ENCODE measurements at places on chromosomes 6 and 20.
A peak's percentile ranks its signal among the peaks of the same experiment; 100 is the strongest.

DNA sequence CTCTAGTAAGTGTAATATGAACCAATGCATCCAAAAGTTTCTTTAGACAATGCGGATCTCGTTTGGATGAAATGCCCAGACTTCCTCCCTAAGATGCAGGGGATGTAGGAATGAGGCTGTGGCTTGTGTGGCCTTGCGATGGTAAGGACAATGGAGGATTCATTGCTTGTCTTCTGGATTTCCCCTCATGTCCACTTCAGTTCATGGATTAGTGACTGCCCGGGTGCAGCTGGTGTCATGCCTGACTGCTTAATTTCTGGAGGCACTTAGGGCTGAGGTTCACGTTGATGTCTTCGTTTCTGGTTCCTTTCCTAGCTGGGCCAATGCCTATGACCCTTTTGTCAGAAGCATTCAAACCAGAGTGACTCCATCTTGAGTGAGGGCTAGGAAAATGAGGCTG is 93.8 kb downstream of the SCP2D1 start:
- H3K27me3 ChIP-seq = no peaks in the 10 kb centered on the region
- H3K4me3 ChIP-seq = no peak overlapping the region
- DNase-seq = no peak

- H3K4me1 ChIP-seq = no peaks in the 10 kb centered on the region
- H3K27me3 ChIP-seq = no peaks in the 10 kb centered on the region
- no peak overlapping the region for H3K27ac ChIP-seq
- H3K36me3 ChIP-seq = no peaks in the 10 kb centered on the region
- DNase-seq = no peak
- H3K4me3 ChIP-seq = no peak overlapping the region
Observed at GRCh38 chr6:29489286-29489685, 1.5 kb upstream of the MAS1L start.

DNA sequence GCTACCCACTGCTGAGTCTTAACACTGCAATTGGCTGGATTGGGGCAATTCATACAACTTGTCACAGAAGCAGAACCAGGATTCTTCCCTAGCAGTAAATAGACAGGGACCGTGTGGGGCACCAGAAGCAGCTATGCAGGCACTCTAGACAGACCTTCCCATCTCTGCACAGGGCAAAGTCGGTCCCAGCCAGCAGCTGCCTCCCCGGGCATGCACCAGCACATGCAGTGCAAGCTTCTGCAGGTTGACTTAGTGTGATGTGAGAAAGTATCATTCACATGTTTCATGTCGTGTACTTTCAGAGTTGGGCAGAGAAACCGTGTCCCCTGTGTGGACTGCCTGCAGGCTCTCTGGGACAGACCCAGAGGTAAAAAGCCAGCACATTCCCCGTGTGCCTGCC is 98.0 kb upstream of the FOXA2 start:
- no peak overlapping the region for H3K27ac ChIP-seq
- peaks cover 28% of the 10 kb centered on the region for H3K4me1 ChIP-seq
- H3K27me3 ChIP-seq = no peaks in the 10 kb centered on the region
- DNase-seq = no peak

DNA sequence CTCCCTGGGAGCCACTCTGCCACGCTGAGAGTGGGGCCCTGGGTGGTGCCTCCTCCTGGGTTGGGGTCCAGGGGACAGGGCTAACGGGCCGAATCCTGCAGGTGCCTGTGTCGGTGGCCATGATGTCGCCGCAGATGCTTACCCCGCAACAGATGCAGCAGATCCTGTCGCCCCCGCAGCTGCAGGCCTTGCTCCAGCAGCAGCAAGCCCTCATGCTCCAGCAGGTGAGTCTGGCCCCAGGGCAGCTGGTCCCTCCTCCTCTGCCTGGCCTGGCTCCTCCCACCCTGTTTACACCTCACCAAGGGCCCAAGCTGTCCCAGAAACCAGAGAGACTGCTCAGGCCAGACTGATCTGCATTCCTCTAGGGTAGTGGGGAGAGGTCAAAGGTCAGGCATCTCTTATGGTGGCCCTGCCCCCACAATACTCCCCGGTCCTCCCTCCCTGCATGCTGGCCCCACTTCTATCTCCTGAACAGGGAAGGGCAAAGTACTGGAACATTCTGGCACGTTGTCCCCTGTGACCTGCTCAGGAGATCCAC is 38.6 kb downstream of the FOXP4 start:
- no peaks in the 10 kb centered on the region for H3K27me3 ChIP-seq
- H3K27ac ChIP-seq = peak overlapping the region; percentile 11

GRCh38 chr6:140253096-140253495 is 878.6 kb upstream of the CITED2 start:
- H3K36me3 ChIP-seq = no peaks in the 10 kb centered on the region
- H3K4me1 ChIP-seq = no peaks in the 10 kb centered on the region
- no peaks in the 10 kb centered on the region for H3K27me3 ChIP-seq

DNA sequence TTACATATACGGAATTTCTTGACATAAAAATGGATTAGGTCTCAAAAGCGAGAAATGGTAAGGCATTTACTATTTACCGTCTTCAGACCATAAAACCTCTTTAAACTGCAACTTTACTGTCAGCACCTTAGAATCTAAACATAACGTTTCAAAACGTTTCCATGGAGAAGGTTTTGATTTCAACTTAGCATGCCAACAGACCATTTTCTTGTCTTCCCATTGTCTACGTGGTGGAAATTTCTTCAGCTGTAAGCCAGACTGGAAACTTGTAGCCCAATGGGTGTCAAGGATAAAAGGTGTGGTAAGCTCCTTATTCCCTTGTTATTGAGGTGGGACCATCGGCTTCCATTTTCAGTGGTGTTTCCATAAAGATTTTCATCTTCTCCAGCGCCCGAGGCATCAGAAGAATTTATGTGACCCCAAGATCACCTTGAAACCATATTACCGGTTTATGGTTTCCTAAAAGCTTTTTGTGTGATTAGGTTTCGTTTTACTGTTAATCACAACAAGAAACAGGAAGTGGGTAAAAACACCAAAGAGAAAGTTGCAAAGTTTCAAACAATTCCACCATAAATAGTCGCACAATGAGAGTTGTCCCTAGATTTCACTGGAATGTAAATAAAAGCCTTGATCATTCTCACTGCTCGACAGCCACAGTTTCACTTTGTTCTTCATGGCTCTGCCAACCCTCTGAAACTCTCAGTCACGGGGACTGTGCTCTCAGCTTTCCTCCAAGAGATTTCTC is 63.0 kb upstream of the CD2AP start:
- H3K27ac ChIP-seq = peak overlapping the region; percentile 76
- peaks cover 29% of the 10 kb centered on the region for H3K4me1 ChIP-seq
- DNase-seq = peak; percentile 40
- peak overlapping the region; percentile 44 for H3K4me3 ChIP-seq
- no peaks in the 10 kb centered on the region for H3K36me3 ChIP-seq
- no peaks in the 10 kb centered on the region for H3K27me3 ChIP-seq

DNA sequence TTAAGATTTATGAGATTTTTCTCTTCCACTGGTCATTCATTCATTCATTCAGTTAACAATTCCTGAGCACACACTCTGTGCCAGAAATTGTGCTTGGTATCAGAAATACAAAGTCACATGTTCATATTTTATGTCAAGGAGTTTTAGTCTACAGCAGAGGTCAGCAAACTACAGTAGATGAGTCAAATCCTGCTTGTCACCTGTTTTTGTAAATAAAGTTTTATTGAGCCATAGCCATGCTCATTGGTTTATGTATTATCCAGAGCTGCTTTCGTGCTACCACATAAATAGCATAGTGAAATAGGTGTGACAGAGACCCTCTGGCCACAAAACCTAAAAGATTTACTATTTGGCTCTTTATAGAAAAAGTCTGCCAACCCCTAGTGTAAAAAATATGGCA is 46.8 kb downstream of the THEMIS start:
- H3K27ac ChIP-seq = no peak overlapping the region
- H3K36me3 ChIP-seq = no peaks in the 10 kb centered on the region
- peak; percentile 5 for DNase-seq
- no peak overlapping the region for H3K4me3 ChIP-seq
- H3K4me1 ChIP-seq = no peaks in the 10 kb centered on the region

- H3K27me3 ChIP-seq = peaks cover 8% of the 10 kb centered on the region
- no peaks in the 10 kb centered on the region for H3K4me1 ChIP-seq
- H3K36me3 ChIP-seq = no peaks in the 10 kb centered on the region
- no peak overlapping the region for H3K4me3 ChIP-seq
Observed at GRCh38 chr20:46423342-46423741, 16.9 kb upstream of the ELMO2 start.

GRCh38 chr6:96862560-96862959 is 25.3 kb upstream of the GPR63 start:
- H3K27me3 ChIP-seq = no peaks in the 10 kb centered on the region
- no peaks in the 10 kb centered on the region for H3K4me1 ChIP-seq
- H3K36me3 ChIP-seq = no peaks in the 10 kb centered on the region
- H3K4me3 ChIP-seq = no peak overlapping the region
- DNase-seq = no peak
- H3K27ac ChIP-seq = no peak overlapping the region

GRCh38 chr6:43981363-43981990 is 145.8 kb downstream of the MRPL14 start:
- no peaks in the 10 kb centered on the region for H3K36me3 ChIP-seq
- H3K4me3 ChIP-seq = no peak overlapping the region
- H3K27me3 ChIP-seq = no peaks in the 10 kb centered on the region
- DNase-seq = no peak

- H3K27me3 ChIP-seq = no peaks in the 10 kb centered on the region
- no peak overlapping the region for H3K27ac ChIP-seq
- H3K4me3 ChIP-seq = no peak overlapping the region
- no peak for DNase-seq
Observed at GRCh38 chr20:20697325-20697845, 15.1 kb downstream of the RALGAPA2 start.

GRCh38 chr6:167426651-167427050 is 101.8 kb downstream of the TTLL2 start:
- H3K27me3 ChIP-seq = no peaks in the 10 kb centered on the region
- H3K27ac ChIP-seq = no peak overlapping the region
- no peaks in the 10 kb centered on the region for H3K4me1 ChIP-seq
- DNase-seq = no peak
- H3K4me3 ChIP-seq = no peak overlapping the region

DNA sequence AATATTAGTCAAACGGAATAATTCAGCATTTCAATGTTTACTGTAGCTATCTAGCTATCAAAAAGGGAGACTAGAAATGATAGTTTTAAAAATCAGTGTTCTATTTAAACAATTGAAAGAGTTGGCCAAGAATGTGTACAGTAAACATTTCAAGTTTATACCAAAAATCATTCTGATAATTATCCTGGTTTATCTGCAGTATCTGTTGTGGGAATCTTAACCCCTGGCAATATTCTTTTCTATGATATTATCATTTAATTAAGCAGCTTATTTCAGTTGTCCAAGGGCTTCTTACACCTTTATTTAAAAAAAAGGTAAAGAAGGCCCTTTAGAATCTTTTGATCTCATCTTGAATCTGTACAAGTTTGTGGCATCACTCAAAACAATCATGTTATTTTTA is 125.1 kb downstream of the PHACTR1 start:
- DNase-seq = no peak
- H3K27me3 ChIP-seq = no peaks in the 10 kb centered on the region
- H3K4me3 ChIP-seq = no peak overlapping the region
- no peaks in the 10 kb centered on the region for H3K4me1 ChIP-seq

DNA sequence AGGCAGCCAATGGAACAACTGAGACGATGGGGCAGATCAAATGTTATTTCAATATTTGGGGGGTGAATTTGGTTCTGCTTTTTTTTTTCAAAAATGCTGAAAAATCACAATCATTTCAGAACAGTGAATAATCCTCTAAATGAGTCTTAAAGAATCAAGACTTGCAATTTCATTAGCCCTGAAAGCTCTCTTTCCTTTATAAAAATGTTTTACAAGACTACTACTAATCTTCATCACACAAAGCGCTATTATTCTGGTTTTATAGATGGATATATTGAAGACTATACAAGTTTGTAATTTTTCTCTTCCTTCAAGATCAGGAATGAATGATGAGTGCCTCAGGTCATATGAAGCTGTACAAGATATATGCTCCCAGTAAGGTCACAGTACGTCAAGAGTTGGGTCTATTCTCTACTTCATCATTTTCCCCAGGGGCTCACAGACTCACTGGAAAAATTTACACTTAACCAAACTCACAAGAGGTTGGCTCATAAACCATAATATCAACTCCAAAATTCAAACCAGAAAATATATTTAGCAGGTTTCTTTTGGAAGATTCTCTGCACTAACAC is 19.5 kb downstream of the RNF24 start:
- no peaks in the 10 kb centered on the region for H3K27me3 ChIP-seq
- no peaks in the 10 kb centered on the region for H3K36me3 ChIP-seq
- DNase-seq = no peak
- H3K4me3 ChIP-seq = no peak overlapping the region
- no peaks in the 10 kb centered on the region for H3K4me1 ChIP-seq

GRCh38 chr20:8399947-8400346 is 267.9 kb downstream of the PLCB1 start:
- H3K27me3 ChIP-seq = no peaks in the 10 kb centered on the region
- no peaks in the 10 kb centered on the region for H3K4me1 ChIP-seq
- H3K4me3 ChIP-seq = no peak overlapping the region
- H3K27ac ChIP-seq = no peak overlapping the region

GRCh38 chr6:90066697-90067096 is 172.4 kb downstream of the GJA10 start:
- no peaks in the 10 kb centered on the region for H3K27me3 ChIP-seq
- no peak overlapping the region for H3K4me3 ChIP-seq
- no peak overlapping the region for H3K27ac ChIP-seq
- H3K36me3 ChIP-seq = no peaks in the 10 kb centered on the region

- no peaks in the 10 kb centered on the region for H3K27me3 ChIP-seq
- no peak for DNase-seq
- no peak overlapping the region for H3K4me3 ChIP-seq
Observed at GRCh38 chr6:162032620-162033019, 694.9 kb downstream of the PRKN start.

- H3K4me3 ChIP-seq = no peak overlapping the region
- H3K36me3 ChIP-seq = no peaks in the 10 kb centered on the region
- no peaks in the 10 kb centered on the region for H3K4me1 ChIP-seq
Observed at GRCh38 chr20:9202420-9203080, 133.7 kb downstream of the PLCB4 start.

DNA sequence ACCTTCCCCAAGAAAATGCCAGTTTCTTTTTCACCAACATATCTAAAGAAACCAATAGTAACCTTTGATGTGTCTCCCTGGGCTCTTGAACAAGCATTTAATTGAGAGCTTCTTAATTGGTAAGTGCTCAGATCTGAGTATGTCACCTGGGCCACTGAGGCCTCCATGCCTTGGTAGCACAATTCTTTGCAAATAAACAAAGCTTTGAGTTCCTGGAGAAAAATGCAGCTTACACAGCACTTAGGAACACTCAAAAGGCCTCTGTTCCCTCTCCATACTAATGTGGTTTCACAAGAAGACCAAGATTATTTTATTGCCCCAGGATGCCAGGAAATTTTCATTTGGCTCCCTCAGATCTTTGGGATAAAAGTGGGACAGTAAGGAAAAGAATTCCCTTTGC is 217.6 kb upstream of the CEP162 start:
- H3K27me3 ChIP-seq = no peaks in the 10 kb centered on the region
- no peak overlapping the region for H3K27ac ChIP-seq

- no peak for DNase-seq
- H3K36me3 ChIP-seq = no peaks in the 10 kb centered on the region
- no peak overlapping the region for H3K4me3 ChIP-seq
- no peaks in the 10 kb centered on the region for H3K4me1 ChIP-seq
- no peak overlapping the region for H3K27ac ChIP-seq
Observed at GRCh38 chr6:111715321-111715720, 109.6 kb upstream of the TRAF3IP2 start.

GRCh38 chr6:44931385-44931784 is 396.7 kb upstream of the RUNX2 start:
- no peaks in the 10 kb centered on the region for H3K27me3 ChIP-seq
- no peak overlapping the region for H3K4me3 ChIP-seq
- no peak overlapping the region for H3K27ac ChIP-seq
- no peak for DNase-seq
- H3K4me1 ChIP-seq = no peaks in the 10 kb centered on the region

All from Caco-2 (cell line).